Dermis microvascular lymphatic vessel endothelial cell (primary cell): ENCODE measurements at places on chromosomes 12 and 14.

- DNase-seq: peak; percentile 60
Measured at GRCh38 chr12:116466536-116466935, 92.6 kb upstream of the MAP1LC3B2 start.

DNA sequence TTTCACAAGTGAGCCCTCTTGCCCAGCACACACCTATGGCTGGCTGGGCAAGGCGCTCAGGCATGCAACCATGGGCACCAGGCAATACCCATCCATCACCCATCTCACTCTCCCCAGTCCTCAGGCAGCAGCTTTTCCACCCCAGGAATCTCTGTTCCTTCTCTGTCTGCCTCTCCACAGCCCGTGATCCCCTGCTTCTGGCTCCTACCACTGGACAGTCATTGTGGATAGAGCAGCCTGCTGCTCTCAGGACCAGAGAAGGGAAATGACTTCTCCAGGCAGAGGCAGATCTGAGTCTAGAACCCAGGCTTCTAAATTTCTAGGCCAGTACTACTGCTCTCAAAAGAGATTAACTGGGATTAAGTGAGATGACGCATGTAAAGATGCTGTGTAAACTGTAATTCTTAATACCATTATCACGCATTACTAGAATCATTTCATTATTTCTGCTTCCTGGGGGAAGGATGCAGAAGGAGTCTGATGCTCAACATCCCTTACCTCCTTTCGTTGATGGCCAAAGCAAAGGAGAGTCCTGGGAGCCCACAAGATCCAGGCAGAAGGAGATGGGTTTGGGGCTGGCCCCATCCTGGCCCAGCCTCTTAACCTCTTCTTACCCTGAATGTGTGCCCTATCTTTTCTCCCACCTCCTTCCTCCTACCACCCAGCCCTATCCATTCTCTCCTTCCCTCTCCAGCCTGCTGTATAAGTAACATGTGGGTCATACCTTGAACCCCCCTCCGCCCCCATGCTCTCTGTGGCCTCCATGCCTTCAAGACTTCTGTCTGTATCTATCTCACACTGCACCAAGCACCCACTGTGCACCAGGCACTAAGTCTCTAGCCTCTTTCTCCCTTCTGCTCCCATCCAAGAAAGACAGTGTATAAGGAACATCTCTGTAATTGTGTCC is 4.8 kb upstream of the AQP5 start:
- no peak for DNase-seq

DNA sequence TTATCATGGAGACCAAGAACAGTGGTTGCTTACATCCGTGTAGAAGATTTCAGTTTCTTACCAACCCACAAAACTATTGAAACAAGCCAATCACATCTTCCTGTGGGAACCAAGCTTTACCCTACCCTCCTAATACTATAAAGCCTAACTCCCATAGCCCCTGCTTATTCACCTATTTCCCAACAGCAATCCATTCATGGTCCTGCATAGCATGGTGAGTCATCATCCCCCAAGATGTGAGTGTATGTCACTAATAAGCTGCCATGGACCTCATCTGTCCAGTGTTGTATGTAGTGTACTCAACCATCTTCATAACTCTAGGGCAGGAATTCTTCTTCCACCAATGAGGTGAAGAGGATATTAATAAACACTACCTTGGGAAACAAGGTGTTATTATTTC is 1620.4 kb upstream of the FLRT2 start:
- DNase-seq: no peak

DNA sequence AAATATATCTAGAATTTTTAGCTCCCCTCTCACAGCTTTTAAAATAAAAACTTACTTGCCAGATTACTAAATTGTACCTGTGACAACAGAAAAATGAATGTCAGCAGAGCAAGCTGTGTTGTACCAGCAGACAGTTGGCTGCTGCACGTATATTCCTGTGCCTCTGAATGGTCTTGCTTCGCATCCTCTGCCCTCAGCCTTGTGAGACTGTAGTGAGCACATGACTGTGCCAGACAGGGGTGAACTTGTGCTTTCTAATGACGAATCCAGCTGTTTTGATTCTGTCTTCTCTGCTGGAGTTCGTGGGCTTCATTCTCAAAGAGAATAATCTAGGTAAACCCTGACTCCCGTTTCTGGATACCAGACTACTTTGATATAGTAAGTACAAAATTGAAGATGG is 58.3 kb upstream of the FRMD6 start:
- DNase-seq: no peak

DNA sequence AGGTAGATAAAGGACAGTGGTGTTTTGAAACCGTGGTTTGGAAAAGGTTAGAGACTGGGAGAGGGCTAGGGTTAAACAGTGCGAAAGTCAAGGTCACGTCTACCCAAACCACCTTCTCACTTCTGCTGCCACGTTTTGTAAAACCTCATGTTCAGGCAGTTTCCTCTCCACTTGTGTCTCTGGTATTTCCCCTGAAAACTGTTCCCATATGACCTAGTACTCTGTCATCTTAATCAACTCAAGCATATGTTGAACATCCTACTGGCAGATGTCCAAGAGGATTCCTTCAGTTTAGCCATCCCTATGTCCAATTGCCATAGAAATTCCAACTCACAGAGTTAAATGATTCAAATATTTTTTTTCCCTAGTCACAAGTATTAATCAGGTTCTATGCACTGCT is 17.4 kb downstream of the CLEC4C start:
- no peak for DNase-seq

DNA sequence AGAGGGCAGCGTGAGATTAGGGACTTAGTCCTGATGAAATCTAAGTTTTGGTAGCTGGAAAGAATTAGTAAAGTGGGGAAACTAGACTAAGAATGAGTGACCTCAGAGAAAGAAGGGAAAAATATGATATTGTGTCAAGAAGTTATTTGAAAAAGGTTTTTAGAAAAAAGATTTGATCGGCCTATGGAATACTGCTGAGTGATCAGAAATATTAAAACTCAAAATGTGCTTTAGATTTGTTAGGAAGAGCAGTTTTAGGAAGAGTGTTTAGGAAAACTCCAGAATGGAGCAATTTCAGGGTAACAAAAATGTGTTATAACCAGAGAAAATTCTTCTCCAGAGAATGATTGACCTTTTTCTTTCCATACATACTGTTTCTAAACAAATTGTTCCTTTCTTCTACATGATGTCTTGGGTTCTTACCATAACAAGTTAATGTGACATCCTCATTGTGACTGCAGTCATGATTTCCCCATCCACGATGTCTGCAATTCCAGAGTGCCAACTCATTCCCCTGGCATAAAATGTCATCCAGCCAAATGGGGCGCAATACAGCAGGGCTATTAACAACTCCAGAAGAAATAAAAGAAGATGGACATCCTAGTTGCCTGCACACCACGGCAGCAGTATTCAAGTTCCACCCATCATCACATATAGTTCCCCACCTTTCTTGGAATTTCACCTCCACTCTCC is 11.8 kb downstream of the CD163L1 start:
- no peak for DNase-seq

GRCh38 chr12:112862636-112863290 is 44.0 kb upstream of the OAS1 start:
- DNase-seq: no peak

- no peak for DNase-seq
Measured at GRCh38 chr12:124307556-124307825, 12.6 kb downstream of the RFLNA start.

- DNase-seq: peak; percentile 39
Measured at GRCh38 chr14:72663956-72664650, 229.8 kb downstream of the DPF3 start.

GRCh38 chr14:98766818-98767217 is 505.2 kb downstream of the BCL11B start:
- DNase-seq: no peak

- no peak for DNase-seq
Measured at GRCh38 chr14:92850492-92850891, 56.4 kb downstream of the GOLGA5 start.

DNA sequence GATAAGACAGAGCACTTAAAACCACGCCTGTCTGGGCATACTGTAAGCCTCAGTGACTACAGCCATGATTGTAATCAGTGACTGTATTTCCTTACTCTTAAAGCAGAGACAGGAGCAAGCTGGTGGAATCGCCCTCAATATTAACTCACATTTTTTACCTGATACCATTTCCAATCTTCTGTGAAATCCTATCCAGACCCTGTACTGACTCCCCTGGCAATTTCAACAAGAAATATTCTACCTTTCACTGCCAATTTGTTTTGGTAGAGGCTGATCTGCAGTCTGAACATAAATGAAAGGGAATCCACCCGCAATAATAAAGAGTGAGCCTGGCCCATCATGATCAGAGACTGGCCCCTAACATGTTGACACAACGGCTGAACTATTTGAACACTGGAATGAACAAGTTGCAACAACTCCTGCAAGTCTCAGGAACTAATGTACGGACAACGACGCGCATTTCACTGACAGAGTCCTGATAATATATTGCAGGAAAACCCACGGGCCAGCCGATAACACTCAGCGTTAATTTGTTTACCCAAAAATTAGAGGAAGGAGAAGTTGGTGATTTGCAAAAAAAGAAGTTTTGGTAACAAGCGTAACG is 195.5 kb upstream of the BTG1 start:
- no peak for DNase-seq

DNA sequence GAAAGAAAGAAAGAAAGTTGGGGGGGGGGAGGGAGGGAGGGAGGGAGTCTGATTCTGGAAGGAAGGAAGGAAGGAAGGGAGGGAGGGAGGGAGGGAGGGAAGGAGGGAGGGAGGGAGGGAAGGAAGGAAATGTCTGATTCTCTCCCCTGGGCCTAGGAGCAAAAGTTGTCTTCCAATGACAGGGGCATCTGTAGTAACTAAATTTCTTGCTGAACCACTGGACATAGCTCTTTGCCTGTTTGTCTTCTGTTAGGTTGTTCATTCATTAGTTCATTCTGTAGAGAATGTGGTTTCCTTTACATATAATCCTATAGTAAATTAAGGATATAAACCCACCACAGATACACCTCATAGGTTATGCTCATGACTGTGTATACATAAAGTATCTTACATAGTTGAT is 59.9 kb downstream of the GPR68 start:
- DNase-seq: no peak

DNA sequence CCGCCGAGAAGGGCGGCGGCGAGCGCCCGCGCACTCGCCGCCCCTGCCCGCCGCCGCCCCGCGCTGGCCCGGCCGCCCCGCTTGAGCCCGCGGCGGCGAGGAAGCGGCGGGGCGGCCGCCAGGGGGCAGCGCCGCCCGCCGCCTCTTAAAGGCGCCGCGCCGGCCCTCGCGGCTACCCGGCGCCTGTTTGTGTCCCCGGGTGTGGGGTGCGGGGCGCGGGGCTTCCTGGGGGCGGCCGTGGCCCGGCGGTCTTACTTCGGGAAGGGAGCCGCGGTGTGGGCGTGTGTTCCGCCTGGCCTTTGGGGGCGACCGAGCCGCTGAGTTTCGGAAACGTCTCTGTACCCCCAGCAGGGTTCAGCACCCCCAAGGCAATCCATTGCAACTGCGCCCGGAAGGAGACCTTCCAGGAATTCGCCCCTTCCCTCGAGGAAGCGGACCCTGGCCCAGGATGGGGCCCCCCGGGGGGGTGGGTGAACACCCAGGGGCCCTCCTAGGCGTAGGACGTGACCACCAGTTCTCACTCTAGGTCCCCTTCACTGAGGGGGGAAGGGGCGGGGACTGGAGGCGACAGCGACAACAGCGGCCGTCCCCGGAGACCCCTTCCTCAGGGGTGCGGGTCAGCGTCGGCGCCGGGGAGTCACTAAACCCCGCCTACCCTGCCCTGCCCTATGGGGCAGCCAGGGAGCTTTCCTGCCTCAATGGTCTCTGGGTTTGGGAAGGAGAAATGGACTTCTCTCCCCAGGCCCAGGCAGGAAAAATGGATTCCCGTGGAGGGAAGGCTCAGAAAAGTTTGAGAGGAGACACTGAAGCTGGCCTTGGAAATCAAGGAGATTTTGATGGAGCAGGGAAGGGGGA is at the start of gene ITPK1:
Gene ITPK1 (minus strand): TSS at position 105 of the 855 bp plus-strand sequence. CDS start 762 bp downstream, outside the sequence.
- no peak for DNase-seq

GRCh38 chr14:39847194-39847593 is 415.0 kb upstream of the FBXO33 start:
- DNase-seq: no peak

GRCh38 chr12:63928305-63928704 is 83.8 kb downstream of the SRGAP1 start:
- no peak for DNase-seq

DNA sequence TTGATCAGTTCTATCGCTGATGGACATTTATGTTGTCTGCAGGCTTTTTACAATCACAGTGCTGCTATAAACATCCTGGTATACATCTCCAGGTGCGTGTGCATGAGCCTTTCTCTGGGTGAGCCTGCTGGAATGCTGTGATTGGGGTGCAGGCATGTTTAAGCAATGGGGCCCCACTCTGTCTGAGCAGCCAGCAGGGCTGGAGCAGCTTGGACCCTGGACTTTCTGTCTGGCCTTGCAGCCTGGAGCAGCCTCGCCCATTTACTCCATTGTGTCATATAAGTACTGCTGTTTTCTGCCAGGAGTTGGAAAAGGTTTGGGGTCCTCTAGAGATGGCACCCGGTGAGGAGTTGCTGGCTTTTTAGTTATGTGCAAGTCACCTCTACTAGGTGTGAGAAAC is 199.0 kb downstream of the KIF26A start:
- DNase-seq: no peak

DNA sequence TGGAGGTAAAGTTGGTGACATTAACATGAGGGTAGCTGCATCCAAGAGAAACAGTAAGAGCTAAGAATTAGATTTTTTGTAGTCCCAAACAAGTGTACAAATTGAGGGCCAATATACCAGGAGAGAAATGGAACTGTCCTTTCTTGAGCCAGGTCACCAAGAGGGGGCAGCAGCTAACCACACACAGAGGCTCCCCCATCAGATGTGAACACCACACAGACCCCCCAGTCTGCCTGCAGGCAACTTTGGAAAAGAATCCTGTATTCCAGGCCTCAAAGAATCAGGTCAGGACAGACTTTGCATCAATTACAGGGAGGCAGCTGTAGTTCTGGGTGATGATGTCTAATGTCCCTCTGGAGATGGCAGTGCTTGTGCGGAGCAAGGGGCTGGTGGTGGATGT is 77.9 kb downstream of the SPTB start:
- peak; percentile 26 for DNase-seq

DNA sequence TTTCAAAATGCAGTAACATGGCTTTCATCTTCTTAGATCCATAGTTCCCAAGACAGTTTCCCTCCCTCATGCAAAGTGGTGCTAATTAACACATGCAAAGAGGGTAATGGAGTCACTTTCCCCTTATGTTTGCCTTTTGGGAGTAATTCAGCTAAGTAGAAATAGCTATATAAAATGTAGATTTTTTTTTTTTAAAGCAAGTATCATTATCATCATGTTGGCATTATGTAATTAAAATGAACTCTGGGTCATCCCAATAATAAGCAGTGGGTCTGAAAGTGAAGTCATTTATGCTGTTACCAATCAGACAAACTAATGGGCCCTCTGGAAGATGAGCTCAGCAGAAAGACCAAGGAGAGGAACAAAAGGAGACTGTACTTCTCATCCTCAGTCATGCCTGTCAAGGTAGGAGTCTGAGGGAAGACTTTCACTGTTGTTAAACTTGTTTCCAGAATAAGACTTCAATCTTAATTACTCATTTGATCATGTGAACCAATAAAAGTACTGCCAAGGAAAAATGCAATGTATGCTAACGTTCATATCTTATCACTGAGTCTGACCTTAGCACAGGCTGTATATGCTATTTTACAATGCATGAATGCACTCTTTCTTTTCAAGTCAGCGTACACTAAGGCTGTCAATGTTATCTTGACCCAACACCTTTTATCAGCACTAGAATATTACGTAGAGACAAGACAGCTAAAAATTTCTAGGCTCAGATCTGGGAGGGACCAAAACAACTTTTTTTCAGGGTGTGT is 26.8 kb downstream of the AREL1 start:
- no peak for DNase-seq

GRCh38 chr12:104342635-104343249 is 39.2 kb downstream of the EID3 start:
- DNase-seq: no peak
